ENCODE measurements at places on chromosomes 13 and 19.

GRCh38 chr19:54107876-54108490 lies 5.3 kb downstream of the NDUFA3 start:
- no peak for DNase-seq

GRCh38 chr19:5824751-5825150 lies 14.8 kb downstream of the FUT6 start:
- DNase-seq: no peak

DNA sequence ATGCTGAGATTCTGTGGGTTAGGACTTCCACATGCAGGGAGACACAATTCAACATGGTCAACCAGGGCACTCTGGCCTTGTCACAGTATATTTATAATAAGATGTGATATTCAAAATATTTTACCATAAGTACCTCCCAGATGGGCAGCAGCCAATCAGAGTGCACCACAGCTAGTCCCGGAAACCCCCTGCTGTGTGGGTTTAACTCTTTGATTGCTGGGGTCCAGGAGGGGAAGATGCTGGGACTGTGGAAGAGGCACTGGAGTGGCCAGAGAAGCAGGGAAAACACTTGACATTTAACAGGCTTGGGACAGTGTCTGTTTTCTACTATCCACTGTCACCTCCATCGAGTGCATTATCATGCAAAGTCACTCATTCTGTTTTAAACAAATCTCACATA lies 99.0 kb downstream of the MBNL2 start:
- DNase-seq: no peak

DNA sequence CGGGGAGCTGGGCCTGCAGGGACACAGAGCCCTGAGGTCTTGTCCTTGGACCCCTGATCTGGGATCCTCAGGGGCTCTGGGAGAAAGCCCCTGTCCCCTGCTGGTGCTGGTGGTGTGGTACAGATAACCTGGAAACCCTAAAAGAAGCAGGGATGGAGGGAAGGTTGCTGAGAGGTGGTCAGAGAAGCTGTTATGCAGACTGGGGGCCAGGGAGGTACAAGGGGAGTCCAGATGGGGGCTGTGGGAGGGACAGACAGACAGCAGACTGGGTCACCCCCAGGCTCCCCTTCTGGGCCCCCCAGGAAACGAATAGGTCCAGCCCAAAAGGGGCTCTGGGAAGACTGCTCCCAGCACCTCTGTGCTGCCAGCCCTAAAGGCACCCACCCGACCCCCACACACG lies 34.7 kb upstream of the PEPD start:
- DNase-seq: no peak

- DNase-seq: no peak
Observed at GRCh38 chr13:29758531-29759114, 91.8 kb downstream of the UBL3 start.

DNA sequence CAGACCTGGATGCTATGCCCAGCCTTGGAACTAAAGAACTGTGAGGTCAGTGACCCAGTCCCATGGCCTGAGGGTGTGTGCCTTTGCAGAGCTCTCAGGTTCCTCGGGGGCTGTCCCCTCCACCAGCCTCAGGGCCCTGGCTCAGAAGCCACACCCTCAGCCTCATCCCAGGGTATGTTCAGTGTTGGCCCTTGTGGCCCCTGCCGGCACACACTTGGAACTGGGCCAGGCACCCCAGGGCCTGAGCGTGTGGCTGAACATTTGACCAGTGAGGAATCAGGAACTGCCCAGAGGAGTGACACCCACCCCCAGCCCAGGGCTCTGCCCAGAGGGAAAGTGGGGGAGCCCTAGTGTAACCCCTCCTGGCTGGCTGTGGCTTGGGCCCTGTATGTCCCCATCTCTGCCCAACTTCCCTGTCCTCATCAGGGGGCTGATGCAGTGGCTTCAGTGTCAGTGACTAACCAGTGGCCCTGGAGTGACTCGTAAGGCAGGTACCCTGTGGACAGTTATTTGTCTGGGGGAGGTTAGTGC lies 10.0 kb downstream of the NKPD1 start:
- DNase-seq: no peak

- DNase-seq: no peak
Observed at GRCh38 chr19:38182536-38183210, 41.3 kb downstream of the DPF1 start.

DNA sequence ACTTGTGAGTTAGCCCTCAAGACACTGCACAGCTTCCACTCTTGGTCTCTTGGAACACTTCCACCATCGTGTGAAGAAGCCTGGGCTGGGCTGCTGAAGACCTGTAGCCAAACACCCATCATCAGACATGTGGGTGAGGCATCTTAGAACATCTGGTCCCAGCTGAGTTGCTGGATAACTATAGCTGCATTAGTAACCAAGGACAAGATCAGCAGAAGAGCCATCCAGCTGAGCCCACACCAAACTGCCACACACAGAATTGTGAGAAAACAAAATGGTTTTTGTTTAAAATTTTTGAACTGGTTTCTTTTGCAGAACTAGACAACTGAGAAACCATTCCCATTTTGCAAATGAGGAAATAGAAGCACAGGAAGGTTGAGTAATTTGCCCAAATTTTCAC lies 56.2 kb downstream of the CCNE1 start:
- no peak for DNase-seq

- no peak for DNase-seq
Observed at GRCh38 chr13:113474179-113474578, 16.3 kb downstream of the DCUN1D2 start.

DNA sequence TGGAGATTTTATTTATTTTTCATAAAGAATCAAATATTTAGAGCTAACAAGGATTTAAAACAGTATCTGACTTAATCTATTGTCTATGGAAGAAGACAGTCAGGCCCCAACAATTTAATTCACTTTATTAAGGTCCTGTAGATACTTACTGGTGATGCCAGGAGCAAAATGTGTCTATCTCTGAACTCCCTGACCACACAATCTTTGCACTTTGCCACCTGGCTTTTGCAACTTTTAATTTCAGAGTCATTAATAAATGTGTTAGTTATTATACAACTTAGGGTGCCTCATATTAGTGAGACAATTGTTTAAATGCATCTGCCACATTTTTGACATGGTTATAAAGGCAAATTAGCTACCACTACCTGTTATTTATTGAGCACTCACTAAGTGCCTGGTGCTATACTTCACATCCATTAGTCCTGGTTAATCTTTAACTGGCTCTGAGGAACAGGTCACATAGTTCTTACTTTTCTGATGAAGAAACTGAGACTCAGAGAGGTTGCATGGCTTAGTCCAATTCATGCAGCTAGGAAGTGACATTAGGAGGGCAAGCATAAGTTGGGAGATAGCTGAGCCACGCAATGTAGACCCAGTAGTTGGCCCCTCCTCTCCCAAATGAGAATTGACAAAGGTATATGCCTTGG lies 297.9 kb downstream of the DCT start:
- DNase-seq: no peak

DNA sequence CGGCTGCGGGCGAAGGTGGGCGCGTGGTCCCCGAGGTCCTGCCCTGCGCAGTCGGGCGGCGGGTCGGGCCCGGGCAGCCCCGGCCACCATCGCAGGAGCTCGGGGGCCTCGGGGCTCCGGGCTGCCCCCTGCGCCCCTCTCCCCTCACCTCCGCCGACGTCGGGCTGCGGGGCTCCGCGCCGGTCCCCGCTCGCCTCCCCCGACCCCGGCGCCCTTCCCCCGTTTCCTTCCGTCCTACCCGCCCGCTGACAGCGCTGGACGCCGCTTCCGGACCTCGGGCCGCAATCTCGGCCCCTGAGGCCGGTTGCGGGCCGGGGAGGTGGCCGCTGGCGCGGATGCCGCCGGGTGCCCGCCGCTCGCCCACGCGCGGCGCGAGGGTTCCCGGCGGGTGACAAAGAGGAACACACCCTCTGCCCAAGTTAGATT lies 720 bp downstream of the FARP1 start:
- peak; percentile 20 for DNase-seq

DNA sequence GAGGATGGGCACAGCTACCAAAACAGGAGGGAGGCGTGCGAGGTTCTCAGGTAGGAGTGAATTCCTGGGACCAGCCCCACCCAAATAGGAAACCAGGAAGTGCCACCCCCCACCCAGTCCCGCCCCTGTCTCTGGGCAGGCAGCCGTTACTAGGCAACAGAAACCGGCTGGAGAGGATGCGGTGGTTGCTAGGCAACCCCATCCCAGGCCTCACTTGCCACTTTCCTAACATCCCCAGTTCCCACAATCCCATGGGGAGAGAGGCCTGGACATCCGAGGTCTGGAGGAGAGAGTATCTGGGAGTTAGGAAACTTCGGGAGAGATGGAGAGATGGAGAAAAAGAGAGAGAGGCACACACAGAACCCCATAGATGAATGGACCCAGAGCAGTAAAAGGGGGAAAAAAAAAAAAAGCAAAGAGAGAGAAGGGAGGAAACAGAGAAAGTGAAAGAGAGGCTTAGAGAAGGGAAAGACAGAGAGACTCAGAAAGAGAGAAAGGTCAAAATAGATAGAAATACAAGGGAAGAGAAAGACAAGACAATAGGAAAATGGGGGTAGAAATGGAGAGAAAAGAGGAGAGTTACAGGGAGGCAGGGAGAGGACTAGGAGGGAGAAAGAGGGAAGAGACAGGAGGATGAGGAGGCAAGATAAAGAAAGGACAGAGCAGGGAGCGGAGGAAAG lies 3.8 kb downstream of the GRIK5 start:
- no peak for DNase-seq

DNA sequence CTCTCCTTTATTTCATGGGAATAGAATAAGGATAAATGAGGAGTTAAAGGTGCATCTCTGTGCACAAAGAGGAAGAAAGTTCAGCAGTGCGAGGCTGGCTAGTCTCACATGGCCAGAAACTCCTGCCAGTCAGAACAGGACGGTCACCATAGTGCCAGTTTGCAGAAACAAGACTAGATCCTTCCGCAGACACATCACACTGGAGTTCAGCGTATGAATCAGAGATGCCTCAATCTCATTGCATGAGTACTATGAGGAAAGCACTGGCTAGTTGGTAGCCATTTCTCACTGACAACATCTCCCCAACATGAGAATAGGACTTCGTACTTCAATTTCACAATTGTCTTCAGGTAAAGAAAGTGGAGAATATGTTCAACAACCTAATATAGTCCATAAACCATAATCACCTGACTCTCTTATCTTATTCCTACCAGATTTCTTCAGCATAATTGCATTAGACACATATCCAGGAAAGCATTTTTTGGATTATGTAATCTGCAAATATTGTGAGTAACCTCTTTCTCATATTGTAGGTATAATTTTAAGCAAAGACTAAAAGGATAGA lies 34.9 kb downstream of the RXFP2 start:
- DNase-seq: no peak

Measured in left ventricle myocardium inferior (tissue), 1 donor.